Activated CD4-positive, alpha-beta memory T cell treated with anti-CD3 and anti-CD28 coated beads for 36 hours (primary cell): ENCODE measurements at places on chromosomes 4 and X. TPM values are rescaled to one million over a fixed set of nuclear protein-coding genes. Genes with fewer than 3 reads are reported as not detected.

Gene MAGEB10
- total RNA-seq = not detected

- H3K4me1 ChIP-seq = peaks cover 72% of the 10 kb centered on the region
- H3K27ac ChIP-seq = peak overlapping the region; percentile 93
- H3K36me3 ChIP-seq = peaks cover 50% of the 10 kb centered on the region
Measured at GRCh38 chr4:113682730-113683537, 78.6 kb downstream of the CAMK2D start.

Gene MAGEB18
- total RNA-seq = not detected

Gene TBX22
- not detected for total RNA-seq

Gene FAT1
- not detected for total RNA-seq

GRCh38 chr4:26281881-26282280 is 38.9 kb upstream of the RBPJ start:
- no peak for DNase-seq
- H3K4me1 ChIP-seq = peaks cover 11% of the 10 kb centered on the region
- H3K4me3 ChIP-seq = no peak overlapping the region
- no peaks in the 10 kb centered on the region for H3K27me3 ChIP-seq
- no peaks in the 10 kb centered on the region for H3K36me3 ChIP-seq

GRCh38 chrX:10169175-10169574 is 12.4 kb downstream of the CLCN4 start:
- H3K27me3 ChIP-seq = peaks cover 3% of the 10 kb centered on the region
- H3K36me3 ChIP-seq = no peaks in the 10 kb centered on the region
- DNase-seq = no peak
- H3K4me1 ChIP-seq = peaks cover 14% of the 10 kb centered on the region

GRCh38 chr4:176587920-176588319 is 204.8 kb downstream of the VEGFC start:
- H3K27ac ChIP-seq = no peak overlapping the region
- no peaks in the 10 kb centered on the region for H3K4me1 ChIP-seq
- H3K4me3 ChIP-seq = no peak overlapping the region
- DNase-seq = no peak
- no peaks in the 10 kb centered on the region for H3K36me3 ChIP-seq

DNA sequence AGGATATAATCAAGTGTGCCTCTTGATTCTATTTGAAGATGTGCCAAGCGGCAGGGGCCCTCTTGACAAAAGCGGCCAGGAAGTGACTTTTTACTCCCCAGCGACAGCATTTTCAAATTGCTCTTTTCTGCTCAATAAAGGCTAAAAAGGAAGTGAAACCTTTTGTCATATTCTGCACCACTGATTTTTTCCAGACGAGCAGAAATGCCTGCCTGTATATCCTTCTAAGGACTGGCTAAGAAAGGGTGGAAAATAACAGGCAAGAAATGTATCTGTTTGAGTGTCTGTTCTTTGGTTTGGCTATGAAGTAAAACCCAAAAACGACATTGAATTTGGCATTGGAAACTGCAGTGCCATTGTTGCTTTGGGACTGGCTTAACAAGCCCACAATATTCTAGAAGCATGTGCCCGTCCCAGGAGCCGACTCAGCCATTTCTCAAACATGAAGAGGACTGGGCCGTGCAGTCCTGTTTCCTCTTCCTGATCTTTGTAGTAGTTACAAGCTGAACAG is 25.4 kb downstream of the TMSB4X start:
- peak overlapping the region; percentile 94 for H3K27ac ChIP-seq
- no peaks in the 10 kb centered on the region for H3K36me3 ChIP-seq
- peak overlapping the region; percentile 60 for H3K4me3 ChIP-seq
- DNase-seq = peak; percentile 59
- peaks cover 70% of the 10 kb centered on the region for H3K4me1 ChIP-seq

DNA sequence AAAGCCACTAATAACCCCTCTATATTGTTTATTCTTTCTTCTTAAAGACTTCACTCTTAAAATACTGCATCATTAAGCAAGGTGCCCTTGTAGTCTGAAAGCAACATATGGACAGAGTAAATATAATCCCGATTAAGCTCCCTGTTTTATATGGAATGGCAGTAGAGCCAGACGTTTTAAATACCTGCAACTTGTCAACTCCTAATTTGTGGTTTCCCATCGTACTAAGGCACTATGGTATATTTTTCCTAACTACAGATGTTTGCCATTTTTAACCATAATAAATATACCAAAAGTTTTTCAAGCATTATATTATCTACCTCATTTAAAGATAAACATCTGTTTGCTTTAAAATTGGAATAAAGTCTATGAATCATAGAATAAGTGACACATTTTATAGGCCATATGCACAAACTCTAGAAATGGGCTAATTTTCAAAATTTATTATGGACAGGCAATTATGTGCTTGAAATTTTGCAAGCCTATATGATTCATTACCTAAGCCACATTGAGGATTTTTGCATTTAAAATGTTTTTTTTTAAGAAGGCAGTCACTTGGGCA is 194.6 kb downstream of the FRMPD4 start:
- no peaks in the 10 kb centered on the region for H3K36me3 ChIP-seq
- H3K27ac ChIP-seq = no peak overlapping the region
- H3K4me3 ChIP-seq = no peak overlapping the region
- no peaks in the 10 kb centered on the region for H3K27me3 ChIP-seq
- no peak for DNase-seq
- no peaks in the 10 kb centered on the region for H3K4me1 ChIP-seq

DNA sequence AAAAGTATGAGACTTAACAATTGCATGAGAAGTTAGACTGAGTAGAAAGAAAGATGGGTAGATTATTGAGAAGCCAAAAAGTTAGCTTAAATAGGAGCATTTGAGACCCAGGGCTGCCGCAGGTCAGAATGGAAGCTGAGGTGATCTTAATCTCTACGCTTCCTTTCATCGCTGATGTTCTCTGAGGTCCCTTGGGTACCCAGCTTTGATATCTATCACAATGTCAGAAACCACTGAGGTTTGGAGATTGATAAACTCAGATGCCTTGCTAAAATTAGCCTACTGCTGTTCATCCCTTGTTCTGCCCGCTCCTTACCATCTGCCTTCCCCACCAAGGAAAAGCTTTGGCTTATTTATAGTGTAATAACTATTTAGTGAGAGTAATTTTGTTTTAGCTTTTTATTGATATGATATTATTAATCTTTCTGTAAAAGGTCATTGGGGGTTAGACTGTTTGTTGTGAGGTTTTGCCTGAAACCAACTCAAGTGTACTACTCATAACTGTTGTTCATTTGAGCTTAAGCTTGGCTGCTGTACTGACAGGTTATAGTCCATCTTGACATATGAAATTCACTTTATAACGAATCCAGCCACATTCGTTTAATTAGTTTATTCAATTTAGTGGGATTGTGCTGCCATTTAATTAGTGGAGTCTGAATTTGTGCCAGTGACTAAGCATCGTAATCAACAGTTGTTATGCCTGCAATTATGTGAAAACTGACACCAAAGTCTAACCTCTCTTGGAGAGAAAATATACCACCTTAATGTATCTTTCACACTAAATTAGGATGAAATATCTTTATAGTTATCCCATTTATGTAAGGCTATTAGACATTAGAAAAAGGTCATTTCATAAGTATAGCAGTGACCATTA is 15.1 kb downstream of the MCUB start:
- H3K36me3 ChIP-seq = peaks cover 18% of the 10 kb centered on the region
- DNase-seq = no peak
- no peak overlapping the region for H3K27ac ChIP-seq

Gene MAGIX
- 0.87 TPM for total RNA-seq

Gene WNK3
- 0.19 TPM for total RNA-seq

Gene TLL1
- not detected for total RNA-seq

GRCh38 chr4:86451560-86452330 is 91.9 kb upstream of the MAPK10 start:
- no peak overlapping the region for H3K27ac ChIP-seq
- H3K27me3 ChIP-seq = peaks cover 11% of the 10 kb centered on the region
- H3K4me1 ChIP-seq = no peaks in the 10 kb centered on the region
- no peak for DNase-seq
- no peaks in the 10 kb centered on the region for H3K36me3 ChIP-seq

Gene DUX4
- total RNA-seq = not detected

Gene PPP1R2C
- total RNA-seq = not detected

DNA sequence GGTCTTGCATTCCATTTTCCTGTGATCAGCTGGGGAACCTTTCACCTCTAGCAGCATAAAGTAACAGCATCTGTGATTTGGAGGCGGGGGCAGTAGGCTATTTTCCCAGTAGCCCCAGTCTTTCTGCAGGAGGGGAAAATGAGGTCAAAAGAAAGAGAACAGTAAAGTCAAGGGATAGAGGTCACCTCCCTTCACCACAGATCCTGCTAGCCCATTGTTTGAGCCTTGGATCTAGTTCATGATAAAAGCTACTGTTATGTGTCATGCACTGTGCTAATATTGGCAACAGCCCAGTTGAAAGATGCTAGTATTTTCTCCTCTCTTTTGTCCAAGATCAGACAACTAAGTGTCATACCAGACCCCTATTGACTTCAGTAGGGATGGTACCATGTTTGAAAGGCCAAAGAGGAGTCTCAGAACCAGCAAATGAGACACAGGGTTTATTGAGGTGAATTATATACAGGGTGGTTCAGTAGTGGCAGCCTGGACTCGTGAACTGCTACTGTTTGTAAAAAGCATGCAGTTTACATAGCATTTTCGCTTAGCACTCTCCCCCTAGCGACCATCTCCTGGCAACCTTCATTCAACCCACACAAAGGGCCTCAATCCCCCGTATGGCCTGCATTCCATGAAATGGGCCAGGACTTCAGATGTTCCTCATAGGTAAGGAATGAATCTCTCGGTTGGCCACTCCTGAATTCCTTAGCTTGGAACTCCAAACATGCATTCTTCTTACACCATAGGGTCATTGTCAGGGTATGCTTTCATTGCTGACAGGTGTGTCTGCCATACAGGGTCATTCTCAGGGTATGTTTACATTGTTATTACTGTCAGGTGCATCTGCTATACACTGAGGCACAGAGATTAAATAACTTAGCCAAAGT is 170.0 kb upstream of the FRMPD4 start:
- DNase-seq = no peak
- peaks cover 2% of the 10 kb centered on the region for H3K27me3 ChIP-seq
- H3K4me3 ChIP-seq = no peak overlapping the region

DNA sequence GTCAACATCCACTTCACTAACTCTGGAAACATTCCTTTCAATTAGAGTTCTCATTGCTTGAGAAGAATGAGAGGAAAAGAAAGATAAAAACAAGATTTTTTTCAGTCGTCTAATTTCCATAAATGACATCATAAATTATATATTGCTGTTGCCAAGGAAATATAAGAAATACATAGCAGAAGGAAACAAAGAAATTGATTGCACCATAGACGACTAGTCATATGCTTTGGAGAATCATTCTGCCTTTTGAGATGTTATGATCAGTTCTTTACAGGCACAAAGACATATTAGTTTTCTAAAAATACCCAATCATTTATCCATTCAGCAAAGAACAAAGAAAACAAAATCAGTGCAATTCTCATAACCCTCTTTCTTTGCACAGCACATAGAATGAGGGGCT is 672 bp upstream of the C1QTNF7 start:
- H3K27ac ChIP-seq = no peak overlapping the region
- H3K27me3 ChIP-seq = peaks cover 1% of the 10 kb centered on the region
- H3K4me1 ChIP-seq = peaks cover 32% of the 10 kb centered on the region
- H3K4me3 ChIP-seq = no peak overlapping the region

DNA sequence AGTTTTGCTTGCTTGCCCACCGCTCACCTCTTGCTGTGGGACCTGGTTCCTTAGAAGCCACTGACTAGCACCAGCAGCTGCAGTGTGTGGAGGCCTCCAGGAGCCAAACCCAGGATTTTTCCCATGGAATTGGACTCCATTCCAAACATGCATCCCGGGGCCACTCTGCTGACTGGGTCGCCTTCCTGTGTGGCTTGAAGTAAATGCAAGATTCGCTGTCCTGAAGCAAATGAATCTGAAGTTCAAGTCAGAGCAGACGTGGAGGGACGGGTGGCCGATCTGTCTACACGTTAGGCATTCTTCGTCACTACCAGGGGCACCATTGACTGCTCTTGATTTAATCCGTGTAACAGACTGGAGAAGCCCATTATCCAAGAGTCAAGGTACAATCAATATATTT is 109.0 kb downstream of the SHOX start:
- H3K27me3 ChIP-seq = no peaks in the 10 kb centered on the region
- H3K4me1 ChIP-seq = no peaks in the 10 kb centered on the region
- H3K36me3 ChIP-seq = no peaks in the 10 kb centered on the region
- no peak overlapping the region for H3K27ac ChIP-seq
- DNase-seq = no peak
